NCI-H526 treated with DMSO at 0.1 percent for 48 hours (cell line): ENCODE measurements at places on chromosomes 2 and 18.

GRCh38 chr2:99420031-99420430 lies 69.8 kb downstream of the REV1 start:
- no peak for DNase-seq

GRCh38 chr18:77130229-77131099 lies 2.1 kb downstream of the MBP start:
- no peak for DNase-seq

- no peak for DNase-seq
These were observed 40.0 kb downstream of the STAT1 start for GRCh38 chr2:190973726-190974628.

GRCh38 chr18:63099091-63099840 lies 220.3 kb downstream of the BCL2 start:
- DNase-seq, result no peak

DNA sequence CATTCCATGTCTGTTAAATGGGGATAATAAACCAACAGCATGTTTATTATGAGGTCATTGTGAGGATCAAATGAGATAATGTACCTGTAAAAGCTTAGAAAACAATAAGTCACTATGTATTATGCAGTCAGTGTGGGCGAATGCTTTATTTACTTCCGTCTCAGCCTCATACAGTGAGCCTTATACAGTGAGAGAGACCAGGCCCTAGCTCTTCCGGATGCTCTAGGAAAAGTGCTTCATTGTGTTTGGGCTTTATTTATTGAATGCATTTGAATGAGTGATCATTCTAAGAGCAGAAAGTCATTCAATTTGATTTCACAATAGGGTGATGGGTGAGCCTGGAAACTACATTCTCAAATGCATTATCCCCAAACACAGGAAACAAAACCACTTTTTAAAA lies 603.9 kb upstream of the FANCL start:
- DNase-seq, result no peak

- DNase-seq, result no peak
These were observed 134.7 kb downstream of the EML6 start for GRCh38 chr2:54858021-54858681.

DNA sequence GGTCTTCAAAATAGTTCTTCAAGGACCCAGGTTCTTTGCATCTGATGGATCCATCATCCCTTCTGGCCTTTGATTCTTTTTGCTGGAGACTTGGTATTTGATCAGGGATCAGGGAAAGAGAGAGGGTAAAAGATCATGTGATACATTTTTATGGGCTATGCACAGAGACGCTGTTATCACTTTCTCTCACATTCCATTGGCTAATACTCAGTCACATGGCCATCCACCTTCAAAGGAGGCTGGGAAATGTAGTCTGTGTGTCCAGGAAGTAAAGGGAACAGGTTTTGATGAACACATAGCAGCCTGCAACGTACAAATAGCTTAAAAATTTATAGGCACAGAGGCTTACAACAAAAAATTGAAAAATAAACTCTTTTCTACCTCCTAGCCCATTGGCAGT lies 629.6 kb upstream of the FANCL start:
- DNase-seq, result no peak

DNA sequence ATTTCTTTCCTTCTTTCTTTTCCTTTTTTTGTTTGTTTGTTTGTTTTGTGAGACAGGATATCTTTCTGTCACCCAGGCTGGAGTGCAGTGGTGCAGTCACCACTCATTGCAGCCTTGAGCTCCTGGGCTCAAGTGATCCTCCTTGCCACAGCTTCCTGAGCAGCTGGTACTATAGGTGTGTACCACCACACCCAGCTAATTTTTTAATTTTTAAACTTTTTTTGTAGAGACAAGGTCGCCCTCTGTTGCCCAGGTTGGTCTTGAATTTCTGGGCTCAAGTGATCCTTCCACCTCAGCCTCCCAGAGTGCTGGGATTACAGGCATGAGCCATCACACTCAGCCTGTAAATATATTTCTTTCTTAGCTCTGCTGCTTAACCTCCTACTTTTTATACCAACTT lies 83.4 kb upstream of the CYP20A1 start:
- no peak for DNase-seq

DNA sequence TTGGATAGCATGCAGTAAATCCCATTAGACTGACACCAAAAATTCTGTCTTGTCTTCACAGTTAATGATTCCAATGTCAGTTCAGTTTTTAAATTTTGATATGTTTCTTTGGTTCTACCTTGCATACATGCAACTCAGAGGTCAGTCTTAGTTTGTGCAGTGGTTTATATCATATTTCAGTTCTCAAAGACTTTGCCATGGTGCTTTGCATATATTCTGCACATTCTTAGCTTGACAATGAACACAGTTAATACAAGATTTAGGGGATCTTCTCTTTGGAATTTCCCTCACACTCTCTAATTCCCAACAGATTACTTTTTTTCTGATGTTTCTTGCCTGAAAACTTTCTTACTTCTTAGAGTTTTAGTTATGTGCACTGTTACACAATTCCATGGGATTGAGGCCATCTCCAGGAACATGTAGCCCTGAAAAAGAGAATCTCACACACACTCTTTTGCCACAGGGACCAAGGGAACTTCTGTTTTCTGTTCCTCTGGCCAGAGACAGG lies 17.3 kb downstream of the NOL4 start:
- peak; percentile 1 for DNase-seq

DNA sequence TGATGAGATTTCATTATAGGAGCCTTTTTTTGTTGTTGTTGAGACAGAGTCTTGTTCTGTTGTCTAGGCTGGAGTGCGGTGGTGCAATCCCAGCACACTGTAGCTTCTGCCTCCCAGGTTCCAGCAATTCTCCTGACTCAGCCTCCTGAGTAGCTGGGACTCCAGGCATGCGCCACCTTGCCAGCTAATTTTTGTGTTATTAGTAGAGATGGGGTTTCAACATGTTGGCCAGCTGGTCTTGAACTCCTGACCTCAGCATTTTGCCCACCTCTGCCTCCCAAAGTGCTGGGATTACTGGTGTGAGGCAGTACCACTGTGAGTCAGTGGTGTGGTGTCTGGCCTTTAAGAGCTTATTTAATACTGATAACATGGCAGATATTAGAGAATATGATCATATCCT lies 60.1 kb downstream of the MOB4 start:
- DNase-seq, result no peak
